GM04504 (cell line): ENCODE measurements at places on chromosomes 1 and 21.

DNA sequence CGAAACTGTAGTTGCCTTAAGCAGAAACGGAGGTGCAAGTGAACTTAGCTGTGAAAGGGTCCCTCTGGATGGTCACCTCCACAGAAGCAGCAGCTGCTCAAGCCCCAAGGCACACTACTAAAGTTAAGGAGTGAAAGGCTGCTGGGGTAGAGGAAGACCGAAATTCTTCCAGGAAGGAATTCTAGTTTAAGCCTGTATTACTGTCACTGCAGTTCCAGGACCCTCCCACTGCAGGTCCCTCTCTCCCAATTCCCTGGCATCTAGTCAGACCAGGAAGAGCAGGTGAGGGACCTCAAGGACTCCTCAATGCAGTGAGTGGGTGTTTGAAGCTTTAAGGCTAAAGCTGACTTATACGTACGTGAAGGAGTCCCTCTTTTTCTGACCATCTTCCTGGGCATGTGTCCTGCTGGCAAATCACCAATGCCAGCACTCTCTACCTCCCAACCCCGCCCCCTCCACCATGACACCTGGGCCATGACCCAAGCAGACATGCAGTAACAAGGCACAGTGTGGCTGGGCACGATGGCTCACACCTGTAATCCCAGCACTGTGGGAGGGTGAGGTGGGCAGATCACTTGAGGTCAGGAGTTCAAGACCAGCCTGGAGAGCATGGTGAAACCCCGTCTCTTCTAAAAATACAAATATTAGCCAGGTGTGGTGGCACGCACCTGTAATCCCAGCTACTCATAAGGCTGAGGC, 57.2 kb downstream of the TGFBR3 start:
- no peak for DNase-seq

- DNase-seq = no peak
These were observed 31.8 kb upstream of the KCNQ4 start for GRCh38 chr1:40751802-40752201.

- DNase-seq = no peak
These were observed 192.9 kb downstream of the RHOU start for GRCh38 chr1:228927946-228928898.

DNA sequence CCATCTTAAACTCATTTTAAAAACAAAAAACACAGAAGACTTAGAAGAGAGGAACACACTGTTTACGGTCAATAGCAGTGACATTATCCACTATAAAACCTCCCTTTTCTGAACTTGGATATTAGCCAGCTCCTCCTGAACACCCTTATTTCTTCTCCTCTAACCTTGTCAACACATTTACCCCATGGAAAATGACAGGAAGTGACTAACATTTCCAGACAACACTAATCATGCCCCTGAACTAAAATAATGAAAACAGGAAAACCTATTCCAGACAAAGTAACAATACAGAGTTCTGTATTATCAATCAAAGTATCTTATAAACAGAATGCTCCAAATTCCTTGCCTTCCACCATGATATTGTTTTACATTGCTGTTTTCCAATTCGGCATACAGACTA, 45.3 kb downstream of the PALMD start:
- no peak for DNase-seq

- no peak for DNase-seq
These were observed 112.9 kb downstream of the FCRL5 start for GRCh38 chr1:157439302-157439954.

DNA sequence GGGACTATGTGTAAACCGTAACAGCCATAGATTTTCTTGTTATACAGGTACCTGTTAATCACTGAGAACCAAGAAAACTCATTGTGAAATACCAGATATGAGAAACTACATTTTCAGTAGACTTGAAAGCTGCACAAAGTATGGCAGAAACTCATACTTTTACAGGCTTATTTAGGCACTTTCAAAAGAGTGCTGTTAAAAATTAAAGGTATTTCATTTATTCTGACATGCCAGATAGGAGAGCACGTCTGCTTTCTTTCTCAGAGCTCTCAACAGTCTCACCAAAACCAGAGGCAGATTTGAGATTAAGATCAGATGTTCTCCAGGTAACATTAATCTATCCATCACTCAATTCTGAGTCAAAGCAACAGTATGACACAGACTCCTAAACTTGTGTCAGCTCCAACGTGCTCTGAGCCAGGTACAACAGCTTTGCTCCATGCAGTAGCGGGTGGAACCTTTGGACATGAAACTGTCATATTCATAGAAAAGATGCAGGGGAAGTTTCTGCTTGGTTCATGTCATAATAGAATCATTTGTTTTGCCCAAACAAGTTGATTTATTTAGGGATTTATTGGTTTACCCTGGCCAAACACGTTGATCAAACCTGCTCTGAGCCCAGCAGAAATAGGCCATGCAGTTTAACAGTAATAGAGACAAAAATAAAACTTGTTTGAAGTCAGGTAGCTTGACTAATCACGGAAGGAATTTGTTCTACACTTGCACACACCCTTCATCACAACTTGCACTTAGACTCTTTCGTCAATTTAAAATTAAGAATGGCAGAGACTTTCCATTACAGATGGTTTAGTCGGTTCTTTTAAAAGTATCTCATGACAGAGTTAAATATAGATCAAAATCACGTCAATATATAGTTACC, 20.8 kb upstream of the TSNAX start:
- no peak for DNase-seq

- no peak for DNase-seq
These were observed 8.9 kb upstream of the GOLT1A start for GRCh38 chr1:204222764-204223055.
